Activated T-helper 9 cell treated with anti-CD3 and anti-CD28 coated beads, Interleukin-2, amount 50 U/mL, for 16 hours (primary cell): ENCODE measurements at places on chromosomes 16 and 17.

- DNase-seq = no peak
Measured at GRCh38 chr17:61122326-61122913, 277.2 kb upstream of the TBX2 start.

- DNase-seq = no peak
Measured at GRCh38 chr17:56177361-56177760, 24.1 kb downstream of the ANKFN1 start.

DNA sequence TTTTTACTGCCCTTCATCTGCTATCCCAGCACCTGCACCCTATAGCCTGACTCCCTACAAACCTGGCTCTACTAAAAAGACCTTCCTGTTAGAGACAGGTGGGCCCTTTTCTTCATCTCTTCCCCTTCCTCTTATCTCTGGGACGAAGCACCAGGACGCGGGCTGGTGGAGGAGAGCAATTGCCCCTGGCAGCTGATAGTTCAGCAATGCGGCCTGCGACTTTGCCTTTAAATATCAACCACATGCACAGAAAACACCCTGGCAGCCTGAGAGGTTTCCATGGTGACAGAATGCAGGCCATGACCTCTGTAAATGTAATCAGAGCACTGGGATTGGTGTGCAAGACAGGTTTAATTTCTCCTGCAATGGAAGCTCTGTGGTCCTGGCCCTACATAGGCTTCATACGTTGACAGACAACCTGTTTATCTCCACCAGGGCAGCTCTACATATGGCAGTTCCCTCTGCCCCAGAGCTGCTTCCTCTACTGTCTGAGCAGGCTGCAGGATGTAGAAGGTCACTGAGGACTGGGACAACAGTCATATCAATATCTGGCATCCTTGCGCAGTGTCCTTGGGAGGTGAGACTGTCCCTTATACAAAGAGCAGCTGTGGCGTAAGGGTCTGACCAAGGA is 10.0 kb upstream of the SKAP1 start:
- DNase-seq = no peak

GRCh38 chr16:87367529-87367928 is 16.0 kb downstream of the FBXO31 start:
- no peak for DNase-seq

DNA sequence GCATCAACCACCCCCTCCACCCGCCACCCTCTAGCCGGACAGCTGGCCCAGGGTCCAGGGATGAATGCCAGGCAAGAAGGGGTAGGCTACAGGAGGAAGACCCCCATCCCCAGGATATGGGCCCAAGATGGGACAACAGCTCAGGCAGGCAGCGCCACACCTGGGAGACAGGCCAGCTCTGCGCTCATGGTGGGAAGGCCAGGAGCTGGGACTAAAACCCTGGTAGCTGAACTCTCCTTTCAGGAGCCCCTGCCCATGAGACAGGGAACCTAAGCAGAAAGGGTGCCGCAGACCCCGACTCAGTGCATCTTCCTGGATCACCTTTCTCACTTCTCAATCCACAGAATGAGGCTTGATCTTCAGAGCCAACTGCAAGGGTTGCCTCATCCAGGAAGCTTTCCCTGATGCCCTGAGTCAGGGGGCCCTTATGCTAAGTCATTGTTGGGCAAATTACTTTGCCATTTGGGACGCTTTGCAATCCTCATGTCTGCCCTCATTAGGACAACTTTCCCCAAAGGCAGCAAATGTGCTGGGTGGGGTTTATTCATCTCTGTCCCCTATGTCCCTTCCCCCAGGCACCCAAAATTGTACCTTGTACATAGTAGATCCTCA is 9.0 kb downstream of the ZDHHC1 start:
- no peak for DNase-seq

GRCh38 chr16:74729783-74730683 is 29.4 kb upstream of the MLKL start:
- no peak for DNase-seq

DNA sequence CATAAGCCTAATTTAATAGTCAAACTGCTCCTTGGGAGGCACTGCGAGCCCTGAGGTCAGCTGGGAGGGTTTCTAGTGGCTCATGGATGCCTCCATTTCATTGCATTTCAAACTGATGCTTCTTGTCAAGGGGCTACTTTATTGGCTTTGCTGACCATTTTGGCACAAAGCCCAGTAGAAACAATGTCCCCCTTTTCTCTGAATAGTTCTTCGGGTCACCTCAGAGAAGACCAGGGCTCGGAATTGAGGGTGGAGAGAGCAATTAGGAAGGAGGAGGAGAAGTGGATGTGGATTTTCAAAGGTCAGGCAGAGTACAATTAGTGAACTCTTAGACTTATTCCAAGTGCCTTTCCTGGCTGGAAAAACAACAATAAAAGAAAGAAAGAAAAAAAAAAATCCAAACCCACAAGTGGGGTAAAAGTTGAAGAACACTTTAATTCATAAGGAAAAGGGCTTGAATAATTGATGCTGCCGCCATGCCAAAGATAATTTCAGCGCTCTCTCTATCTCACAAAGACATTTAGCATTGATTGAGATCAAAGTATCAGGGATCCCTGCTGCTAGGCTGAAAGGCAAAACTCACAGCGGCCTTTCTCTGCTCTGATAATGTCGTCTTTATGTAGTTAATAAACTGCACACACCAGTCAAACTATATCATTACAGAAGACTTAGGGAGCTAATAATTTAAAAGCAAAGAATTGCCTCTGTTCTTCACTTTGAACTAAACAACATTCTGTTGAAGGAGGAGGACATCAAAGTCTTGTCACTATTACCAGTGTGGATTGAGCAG is 122.7 kb downstream of the RGS9 start:
- DNase-seq = no peak

GRCh38 chr17:60137731-60138130 is 12.0 kb upstream of the CA4 start:
- DNase-seq = no peak
